T1000 (cell line): ENCODE measurements at places on chromosomes 16 and 17.
A peak's percentile ranks its signal among the peaks of the same experiment; 100 is the strongest.

DNA sequence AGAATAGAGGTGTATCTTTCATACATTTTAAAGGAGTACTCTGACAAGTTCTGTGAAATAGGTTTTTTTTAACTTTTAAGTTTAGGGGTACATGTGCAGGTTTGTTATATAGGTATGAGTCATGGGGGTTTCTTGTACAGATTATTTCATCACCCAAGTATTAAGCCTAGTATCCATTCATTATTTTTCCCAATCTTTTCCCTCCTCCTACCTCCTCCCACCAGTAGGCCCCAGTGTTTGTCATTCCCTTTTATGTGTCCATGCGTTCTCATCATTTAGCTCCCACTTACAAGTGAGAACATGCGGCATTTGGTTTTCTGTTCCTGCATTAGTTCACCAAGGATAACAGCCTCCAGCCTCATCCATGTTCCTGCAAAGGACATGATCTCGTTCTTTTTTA, 175.5 kb downstream of the CYB561 start:
- DNase-seq = no peak

- DNase-seq = no peak
These were observed 5.6 kb downstream of the FBRS start for GRCh38 chr16:30663820-30664219.

DNA sequence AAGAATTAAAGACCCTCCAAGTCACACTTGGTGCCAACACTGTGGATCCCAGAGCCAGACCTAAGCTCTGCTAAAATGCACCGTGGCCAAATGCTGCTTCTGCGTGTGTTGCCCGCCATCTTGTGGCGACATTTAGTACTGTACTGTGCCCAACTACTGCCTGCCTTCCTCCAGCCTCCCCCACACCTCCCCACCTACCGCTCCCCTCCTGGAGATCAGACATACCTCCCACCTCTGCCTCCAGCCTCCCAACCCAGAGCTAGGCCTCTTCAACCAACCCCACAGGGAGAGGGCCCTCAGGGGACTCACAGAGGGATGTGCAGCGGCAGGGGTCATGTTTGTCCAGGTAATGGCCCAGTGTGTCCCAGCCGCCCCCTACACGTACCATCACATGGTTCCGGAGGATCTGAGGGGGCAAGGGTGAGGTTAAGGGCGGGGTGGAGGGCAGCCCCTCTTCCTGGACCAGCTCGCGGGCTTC, 5.5 kb downstream of the GAS2L2 start:
- DNase-seq = peak; percentile 26

DNA sequence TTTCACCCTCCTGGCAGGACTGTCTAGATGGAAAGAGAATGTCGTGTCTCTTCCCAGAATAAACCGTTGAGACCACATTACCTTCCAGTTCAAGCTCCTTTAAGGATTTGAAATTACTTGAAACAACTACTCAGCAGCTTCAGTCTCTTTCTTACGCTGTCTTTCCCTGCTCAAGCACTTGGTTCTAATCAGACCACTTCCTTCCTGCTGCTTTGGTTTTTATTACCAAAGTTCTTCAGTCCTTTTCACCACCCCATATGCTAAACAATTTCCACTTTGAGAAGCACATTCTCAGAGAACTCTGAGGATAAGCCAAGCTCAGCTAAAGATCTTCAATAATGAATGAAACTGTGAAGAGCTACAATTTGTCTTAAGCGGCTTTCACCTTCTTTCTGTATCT, 105.4 kb downstream of the STX8 start:
- no peak for DNase-seq

GRCh38 chr17:10116267-10116666, 82.1 kb downstream of the GAS7 start:
- no peak for DNase-seq

GRCh38 chr17:63341276-63341675, 104.8 kb downstream of the CYB561 start:
- DNase-seq = no peak
